COR-L47 (cell line): ENCODE measurements at places on chromosomes 7 and 10.

- no peak for DNase-seq
Observed at GRCh38 chr10:132980426-132981172, 38.2 kb upstream of the CFAP46 start.

DNA sequence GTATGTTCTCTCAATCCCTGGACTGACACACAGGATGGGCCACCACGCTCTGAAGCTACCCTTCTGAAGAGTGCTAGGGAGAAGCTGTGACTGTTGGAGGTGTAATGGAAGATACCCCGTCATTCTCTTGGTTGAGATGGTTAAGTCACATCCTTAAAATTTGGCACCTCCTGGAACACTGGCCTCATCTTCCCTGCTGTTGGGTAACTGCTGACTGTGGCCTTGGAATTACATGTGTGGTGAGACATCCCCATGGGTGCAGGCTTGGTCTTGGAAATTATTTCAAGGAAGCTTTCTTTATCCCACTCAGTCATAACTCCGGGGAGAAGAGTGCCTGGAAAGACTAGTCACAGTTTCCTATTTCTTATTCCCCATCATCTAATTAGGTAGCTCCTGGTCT, 62.0 kb downstream of the LRMDA start:
- DNase-seq, result no peak

DNA sequence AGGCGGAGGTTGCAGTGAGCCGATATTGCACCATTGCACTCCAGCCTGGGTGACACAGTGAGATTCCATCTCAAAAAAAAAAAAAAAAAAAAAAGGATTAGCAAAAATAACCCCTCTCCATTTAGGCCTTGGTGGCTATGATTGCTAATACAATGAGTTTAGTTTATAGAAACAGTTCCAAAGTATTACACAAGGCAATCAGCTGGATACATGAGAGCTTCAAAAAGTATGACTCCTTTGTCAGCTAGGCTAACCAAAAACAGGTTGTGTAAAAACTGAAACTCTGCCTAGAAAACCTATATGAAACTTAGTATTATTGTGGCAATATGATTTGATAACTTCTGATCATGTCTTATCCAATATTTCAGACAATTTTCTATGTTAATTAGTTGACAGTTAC, 57.2 kb downstream of the SUGCT start:
- DNase-seq, result no peak

- no peak for DNase-seq
Observed at GRCh38 chr10:122671355-122671754, 28.3 kb downstream of the C10orf120 start.

DNA sequence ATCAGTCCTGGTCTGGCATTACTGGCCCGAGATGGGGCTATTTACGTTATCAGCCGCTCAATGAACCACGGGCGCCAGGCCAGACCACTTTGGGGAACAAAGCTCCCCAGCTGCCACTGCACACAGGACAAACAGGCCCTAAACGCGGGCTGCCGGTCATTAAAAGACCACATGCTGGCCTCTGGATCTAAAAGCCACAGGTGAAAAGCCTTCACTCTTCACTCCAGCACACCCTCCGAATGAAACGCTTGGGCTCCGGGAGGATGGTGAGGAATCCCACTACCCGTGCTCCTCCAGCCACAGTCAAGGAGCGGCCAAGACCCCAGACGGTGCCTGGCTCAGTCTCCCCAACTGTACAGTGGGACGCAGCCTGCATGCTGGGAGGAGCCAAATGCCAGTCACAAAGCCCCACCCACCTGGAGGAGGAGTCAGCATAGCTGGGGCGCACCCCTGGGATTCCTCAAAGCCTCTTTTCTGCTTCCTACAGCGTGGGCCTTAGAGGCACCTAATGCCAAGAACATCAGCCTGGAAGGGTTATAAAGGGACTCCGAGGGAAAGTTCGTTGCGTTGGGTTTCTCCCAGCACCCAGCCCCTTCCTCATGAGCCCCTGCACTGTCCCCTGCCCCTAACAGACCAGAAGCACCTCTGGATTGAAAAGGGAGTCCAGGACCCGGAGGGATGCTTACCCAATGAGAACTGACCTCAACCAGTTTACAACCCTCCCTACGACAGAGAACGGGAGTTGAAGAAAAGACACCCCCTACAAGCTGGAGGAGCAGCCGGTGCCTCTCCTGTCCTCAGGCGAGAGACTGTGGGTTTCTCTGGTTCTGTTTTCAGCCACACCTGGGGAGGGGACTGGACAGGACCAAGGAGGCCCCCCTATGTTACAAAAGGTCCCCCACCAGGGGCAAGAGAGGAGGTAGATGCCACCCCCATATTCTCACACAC, 4.7 kb downstream of the PDGFA start:
- DNase-seq, result peak; percentile 63

GRCh38 chr7:114070246-114070645, 151.4 kb upstream of the PPP1R3A start:
- DNase-seq, result no peak

DNA sequence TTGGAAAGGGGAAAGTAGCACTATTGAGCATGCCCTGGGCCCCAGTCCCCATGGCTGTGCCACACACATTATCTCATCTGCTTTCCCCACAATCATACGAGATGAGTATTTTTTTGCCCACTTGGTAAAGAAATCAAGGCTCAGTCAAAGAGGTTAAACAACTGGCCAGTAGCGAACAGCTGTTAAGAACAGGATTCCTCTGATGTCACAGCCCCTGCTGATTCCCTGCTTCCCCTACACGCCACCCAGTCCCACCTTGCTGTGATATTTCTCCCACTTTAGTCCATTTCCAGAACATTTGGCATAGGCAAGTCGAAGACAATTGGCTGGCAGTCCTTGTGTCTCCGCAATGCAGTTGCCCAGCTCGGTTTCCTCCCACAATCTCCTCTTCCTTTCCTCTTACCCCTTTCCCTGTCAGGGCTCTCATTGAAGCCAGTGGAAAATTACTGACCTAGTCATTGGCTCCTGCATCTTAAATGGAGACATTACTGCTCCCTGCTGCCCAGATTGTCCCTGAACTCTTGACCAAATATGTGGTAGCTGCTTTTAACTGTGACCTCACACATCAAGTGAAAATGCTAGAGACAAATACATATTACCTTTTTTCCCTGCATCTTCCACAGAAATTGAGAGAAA, 56.5 kb upstream of the EEPD1 start:
- no peak for DNase-seq

DNA sequence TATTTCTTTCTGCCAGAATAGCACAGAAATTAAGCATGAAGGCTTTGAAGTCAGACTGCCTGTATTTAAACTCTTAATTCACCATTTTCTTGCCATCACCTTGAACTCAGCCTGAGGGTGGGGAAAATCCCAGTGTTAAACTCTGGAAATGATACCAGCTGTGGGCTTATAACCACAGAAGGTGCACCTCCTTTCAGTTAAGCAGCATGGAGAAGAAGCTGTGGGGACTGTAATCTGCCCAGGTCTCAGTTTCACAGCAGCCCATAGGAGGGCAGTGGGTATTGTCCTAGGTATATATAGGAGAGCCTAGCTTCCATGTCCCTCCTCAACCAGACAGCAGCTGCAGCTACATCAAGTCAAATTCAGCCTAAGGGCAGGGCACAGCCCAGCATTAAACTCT, 241.6 kb downstream of the HPSE2 start:
- DNase-seq, result no peak

- no peak for DNase-seq
Observed at GRCh38 chr10:104028823-104029520, 56.7 kb downstream of the COL17A1 start.

GRCh38 chr7:92135052-92135889, 994 bp upstream of the CYP51A1 start:
- DNase-seq, result peak; percentile 30

DNA sequence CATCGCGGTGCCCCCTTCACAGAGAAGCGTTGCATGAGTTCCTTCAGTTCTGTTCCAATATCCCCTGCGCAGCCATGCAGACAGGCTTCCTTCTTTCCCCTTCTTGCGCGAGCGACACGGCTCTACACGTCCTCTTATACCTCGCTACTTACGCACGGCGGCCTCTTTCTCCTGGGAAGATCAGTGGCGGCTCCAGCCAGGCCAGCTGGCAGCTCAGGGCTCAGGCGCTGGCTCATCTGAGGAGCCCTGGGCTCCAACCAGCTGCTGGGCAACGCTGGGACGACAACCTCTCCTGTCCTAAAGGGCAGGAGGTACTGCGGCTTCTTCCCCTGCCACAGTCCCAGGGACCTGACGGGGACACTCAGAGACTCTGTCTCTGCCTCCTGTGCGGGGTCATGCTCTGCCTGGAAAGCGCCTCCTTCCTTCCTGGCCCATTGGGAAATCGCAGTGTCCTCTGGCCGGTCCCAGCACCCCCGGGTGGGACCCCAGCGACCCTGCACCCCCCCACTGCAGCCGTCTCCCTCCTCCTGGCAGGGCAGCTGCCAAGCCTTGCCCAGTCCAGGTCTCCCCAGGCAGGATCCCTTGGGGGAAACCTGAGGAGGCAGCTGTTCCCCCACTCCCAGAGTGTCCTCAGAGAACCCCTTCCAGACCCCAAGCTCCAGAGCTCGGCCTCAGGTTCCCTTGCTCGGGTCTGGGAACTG, 5.0 kb upstream of the FAM20C start:
- no peak for DNase-seq

DNA sequence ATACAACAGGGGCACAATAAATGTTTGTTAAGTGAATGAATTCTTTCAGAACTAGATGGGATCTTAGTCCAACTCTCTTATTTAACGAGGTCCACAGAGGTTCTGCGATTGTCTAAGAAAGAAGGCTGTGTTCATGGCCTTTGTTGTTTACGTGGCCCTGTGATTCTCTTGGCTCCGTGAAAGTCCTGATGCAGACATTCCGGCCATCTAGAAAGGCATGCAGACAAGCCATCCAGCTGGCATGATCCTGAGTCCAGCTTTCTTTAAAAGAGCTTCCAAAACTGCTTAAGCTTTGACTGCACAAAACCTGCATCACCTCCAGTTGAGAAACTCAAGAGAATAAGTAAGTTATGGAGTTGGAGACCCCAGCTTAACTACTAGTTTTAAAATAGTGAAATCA, 26.0 kb downstream of the EGFR start:
- no peak for DNase-seq

DNA sequence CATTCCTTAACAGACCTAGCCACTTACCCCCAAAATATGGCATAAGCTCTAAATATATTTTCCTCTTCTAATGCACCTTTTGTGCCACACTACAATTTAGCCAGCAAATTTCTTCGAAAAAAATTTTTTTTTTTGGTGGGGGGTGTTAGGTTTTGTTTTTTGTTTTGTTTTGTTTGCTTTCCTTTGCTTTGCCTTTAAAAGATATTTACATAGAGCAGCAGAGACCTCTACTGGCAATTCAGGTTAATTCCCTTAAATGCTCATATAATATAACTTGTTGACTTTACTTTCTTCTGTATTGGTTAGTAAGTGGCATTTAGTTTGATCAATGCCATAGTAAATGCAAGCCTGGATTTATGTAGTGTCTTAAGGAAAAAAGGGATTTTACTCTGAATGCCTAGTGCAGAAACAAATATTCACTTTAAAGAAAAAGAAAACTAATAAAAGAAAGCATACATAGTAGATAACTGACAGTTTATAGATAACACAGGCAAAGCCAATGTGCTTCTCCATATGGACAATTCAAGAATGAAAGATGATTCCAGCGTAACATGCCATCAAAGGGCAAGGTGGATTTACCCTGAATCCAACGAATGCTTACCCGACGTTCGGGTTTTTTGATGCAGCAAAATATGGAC, 1250.6 kb downstream of the GATA3 start:
- no peak for DNase-seq

DNA sequence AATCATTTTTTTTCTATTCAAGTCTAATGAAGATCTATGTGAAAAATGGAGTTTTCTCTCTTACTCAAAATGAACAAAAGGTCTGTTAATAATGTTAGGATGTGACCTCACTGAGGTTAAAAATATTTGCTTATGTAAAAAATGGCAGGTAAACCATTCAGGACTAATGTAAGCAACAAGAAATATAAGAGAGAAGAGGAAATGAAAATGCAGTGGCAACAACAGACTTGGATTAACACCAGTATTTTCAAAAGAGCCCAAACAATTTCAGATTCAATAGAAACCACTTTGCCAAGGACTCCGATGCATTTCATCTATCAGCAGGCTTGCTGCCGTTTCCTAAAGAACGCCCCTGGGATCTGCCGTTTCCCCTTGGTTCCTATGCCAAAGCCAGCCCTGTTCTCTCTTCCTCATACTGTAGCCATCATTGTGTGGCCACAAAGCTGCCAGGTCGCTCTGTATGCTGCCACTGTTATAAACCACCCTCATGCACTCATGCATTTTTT, 66.4 kb downstream of the MTURN start:
- no peak for DNase-seq
